ENCODE measurements at places on chromosomes 7 and 10.

DNA sequence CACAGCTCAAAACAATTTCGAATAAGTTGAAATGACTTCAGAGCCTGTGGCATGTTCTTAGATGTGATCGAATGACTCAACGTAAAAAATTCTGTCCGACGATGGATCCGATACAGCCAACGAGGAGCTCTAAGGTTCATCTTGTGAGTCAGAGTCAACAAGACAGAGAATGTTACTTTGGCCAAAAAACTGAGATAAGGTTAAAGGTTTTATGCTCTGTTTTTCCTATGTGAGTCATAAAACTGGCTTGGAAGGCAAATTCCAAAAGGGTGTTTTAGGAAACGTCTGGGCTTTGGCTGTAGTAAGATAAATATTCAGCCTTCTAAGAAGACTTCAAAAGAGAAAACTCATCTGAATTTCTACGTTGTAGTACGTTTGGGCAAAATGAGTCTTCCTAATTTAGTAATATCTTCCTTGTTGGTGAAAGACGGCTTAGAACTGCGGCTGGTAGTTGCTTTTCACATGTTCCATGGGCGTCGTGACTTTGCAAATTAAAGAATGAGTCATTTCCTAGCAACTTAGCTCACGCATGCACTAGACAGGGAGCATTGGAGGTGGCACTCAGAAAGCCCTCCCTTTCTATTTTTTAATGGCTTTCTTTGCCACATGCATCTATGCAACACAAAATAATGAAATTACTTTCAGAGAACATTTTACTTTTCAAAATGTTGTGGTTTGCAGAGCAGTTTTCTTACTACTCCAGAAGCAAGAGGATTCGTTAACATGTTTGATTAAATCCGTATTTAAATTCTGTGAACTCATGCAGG is 28.2 kb downstream of the PFKP start:
- no peak overlapping the region for H3K4me3 ChIP-seq
- peaks cover 6% of the 10 kb centered on the region for H3K4me1 ChIP-seq
- peak overlapping the region; percentile 54 for H3K27ac ChIP-seq
- peak; percentile 40 for DNase-seq
- H3K36me3 ChIP-seq = no peaks in the 10 kb centered on the region

GRCh38 chr10:85995791-85996190 is 370.8 kb downstream of the GRID1 start:
- no peak for DNase-seq
- H3K27me3 ChIP-seq = no peaks in the 10 kb centered on the region
- H3K4me1 ChIP-seq = no peaks in the 10 kb centered on the region
- no peaks in the 10 kb centered on the region for H3K36me3 ChIP-seq
- H3K4me3 ChIP-seq = no peak overlapping the region

GRCh38 chr10:50586740-50587088 is 37.0 kb downstream of the SGMS1 start:
- DNase-seq = no peak
- no peak overlapping the region for H3K4me3 ChIP-seq
- no peaks in the 10 kb centered on the region for H3K4me1 ChIP-seq
- H3K36me3 ChIP-seq = no peaks in the 10 kb centered on the region

GRCh38 chr10:75969031-75969430 is 537.6 kb downstream of the LRMDA start:
- peaks cover 3% of the 10 kb centered on the region for H3K4me1 ChIP-seq
- no peak overlapping the region for H3K27ac ChIP-seq
- H3K36me3 ChIP-seq = no peaks in the 10 kb centered on the region

- H3K4me1 ChIP-seq = no peaks in the 10 kb centered on the region
- DNase-seq = no peak
- no peaks in the 10 kb centered on the region for H3K36me3 ChIP-seq
- H3K27ac ChIP-seq = no peak overlapping the region
- no peaks in the 10 kb centered on the region for H3K27me3 ChIP-seq
Measured at GRCh38 chr7:129970816-129971215, 18.1 kb upstream of the UBE2H start.

DNA sequence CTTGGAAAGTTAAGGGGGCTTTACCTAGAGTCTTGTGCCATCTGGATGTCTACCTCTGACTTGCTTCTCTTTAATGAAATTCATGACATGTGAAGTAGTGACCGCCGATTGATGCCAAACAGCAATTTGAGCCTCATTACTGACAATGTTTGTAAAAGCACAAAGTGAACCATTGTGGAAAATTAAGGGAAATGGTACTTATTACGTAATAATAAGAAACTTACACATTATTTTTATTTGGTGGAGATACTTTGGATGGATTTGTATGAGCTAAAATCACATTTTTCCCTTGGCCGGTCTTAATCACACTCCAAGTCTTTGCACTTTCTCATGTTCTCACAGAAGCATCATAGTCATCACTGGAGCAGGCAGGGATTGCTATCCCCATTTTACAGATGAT is 265.1 kb upstream of the KLF6 start:
- no peak overlapping the region for H3K4me3 ChIP-seq
- peaks cover 7% of the 10 kb centered on the region for H3K4me1 ChIP-seq
- H3K36me3 ChIP-seq = no peaks in the 10 kb centered on the region
- H3K27ac ChIP-seq = no peak overlapping the region
- H3K27me3 ChIP-seq = no peaks in the 10 kb centered on the region

- no peaks in the 10 kb centered on the region for H3K27me3 ChIP-seq
- no peak for DNase-seq
- H3K36me3 ChIP-seq = no peaks in the 10 kb centered on the region
- no peak overlapping the region for H3K27ac ChIP-seq
- no peaks in the 10 kb centered on the region for H3K4me1 ChIP-seq
- no peak overlapping the region for H3K4me3 ChIP-seq
Measured at GRCh38 chr10:94043431-94043990, 49.8 kb downstream of the PLCE1 start.

GRCh38 chr7:134532180-134532953 is 5.0 kb downstream of the AKR1B10 start:
- no peaks in the 10 kb centered on the region for H3K27me3 ChIP-seq
- peaks cover 3% of the 10 kb centered on the region for H3K4me1 ChIP-seq
- no peaks in the 10 kb centered on the region for H3K36me3 ChIP-seq
- no peak overlapping the region for H3K27ac ChIP-seq
- no peak overlapping the region for H3K4me3 ChIP-seq

GRCh38 chr10:75353183-75353582 is 48.4 kb downstream of the ZNF503 start:
- no peak overlapping the region for H3K4me3 ChIP-seq
- no peaks in the 10 kb centered on the region for H3K36me3 ChIP-seq
- no peaks in the 10 kb centered on the region for H3K27me3 ChIP-seq
- H3K27ac ChIP-seq = no peak overlapping the region
- H3K4me1 ChIP-seq = peaks cover 5% of the 10 kb centered on the region
- peak; percentile 22 for DNase-seq

DNA sequence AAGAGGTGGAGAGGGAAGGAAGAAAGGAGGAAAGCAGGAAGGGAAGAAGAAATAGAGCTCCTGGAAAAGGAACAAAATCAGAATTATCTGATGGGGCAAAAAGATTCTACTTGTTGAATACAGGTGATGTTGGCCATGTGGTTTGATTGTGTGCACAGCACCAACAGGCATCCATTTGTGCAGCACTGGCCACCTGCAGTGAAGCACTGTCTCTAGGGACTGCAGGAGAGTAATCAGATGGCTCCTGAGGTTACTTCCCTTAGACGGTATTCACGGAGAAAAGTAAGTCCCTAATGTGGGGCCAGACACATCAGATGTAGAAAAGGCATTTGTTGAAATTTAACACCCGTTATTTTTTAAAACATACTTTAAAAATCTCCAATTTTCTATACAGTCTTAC is 135.3 kb upstream of the VIPR2 start:
- no peak overlapping the region for H3K27ac ChIP-seq
- H3K36me3 ChIP-seq = no peaks in the 10 kb centered on the region
- no peaks in the 10 kb centered on the region for H3K4me1 ChIP-seq
- no peak overlapping the region for H3K4me3 ChIP-seq
- DNase-seq = no peak

GRCh38 chr7:155916926-155917655 is 104.8 kb upstream of the SHH start:
- H3K36me3 ChIP-seq = no peaks in the 10 kb centered on the region
- H3K4me3 ChIP-seq = no peak overlapping the region
- no peaks in the 10 kb centered on the region for H3K27me3 ChIP-seq
- no peaks in the 10 kb centered on the region for H3K4me1 ChIP-seq
- DNase-seq = no peak

DNA sequence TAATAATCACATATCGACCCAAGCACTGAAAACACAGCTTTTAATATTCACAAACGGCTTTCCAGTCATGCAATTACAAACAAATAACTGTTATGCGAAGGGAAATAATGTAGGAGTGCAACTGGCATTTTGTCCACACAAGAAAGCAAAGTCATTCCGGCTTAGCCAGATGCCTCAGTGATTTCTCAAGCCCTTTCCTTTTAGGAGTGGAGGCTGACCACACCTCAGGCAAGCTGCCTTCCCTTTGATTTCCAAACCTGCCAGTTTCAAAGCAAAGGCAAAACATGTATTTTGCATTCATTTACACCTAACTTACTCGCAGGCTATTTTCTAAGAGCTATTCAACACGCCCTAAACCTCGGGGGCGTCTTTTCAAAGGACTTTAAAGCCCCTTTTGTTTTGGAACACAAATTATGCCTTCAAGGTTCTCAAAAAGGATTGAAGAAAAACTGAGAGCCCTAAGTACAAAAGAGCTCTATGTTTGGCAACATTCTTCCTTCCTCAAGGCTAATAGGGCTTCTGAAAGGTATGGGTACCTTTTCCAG is 109.6 kb downstream of the CPXM2 start:
- H3K27me3 ChIP-seq = no peaks in the 10 kb centered on the region
- H3K36me3 ChIP-seq = no peaks in the 10 kb centered on the region
- H3K4me3 ChIP-seq = no peak overlapping the region
- H3K27ac ChIP-seq = no peak overlapping the region
- DNase-seq = no peak

DNA sequence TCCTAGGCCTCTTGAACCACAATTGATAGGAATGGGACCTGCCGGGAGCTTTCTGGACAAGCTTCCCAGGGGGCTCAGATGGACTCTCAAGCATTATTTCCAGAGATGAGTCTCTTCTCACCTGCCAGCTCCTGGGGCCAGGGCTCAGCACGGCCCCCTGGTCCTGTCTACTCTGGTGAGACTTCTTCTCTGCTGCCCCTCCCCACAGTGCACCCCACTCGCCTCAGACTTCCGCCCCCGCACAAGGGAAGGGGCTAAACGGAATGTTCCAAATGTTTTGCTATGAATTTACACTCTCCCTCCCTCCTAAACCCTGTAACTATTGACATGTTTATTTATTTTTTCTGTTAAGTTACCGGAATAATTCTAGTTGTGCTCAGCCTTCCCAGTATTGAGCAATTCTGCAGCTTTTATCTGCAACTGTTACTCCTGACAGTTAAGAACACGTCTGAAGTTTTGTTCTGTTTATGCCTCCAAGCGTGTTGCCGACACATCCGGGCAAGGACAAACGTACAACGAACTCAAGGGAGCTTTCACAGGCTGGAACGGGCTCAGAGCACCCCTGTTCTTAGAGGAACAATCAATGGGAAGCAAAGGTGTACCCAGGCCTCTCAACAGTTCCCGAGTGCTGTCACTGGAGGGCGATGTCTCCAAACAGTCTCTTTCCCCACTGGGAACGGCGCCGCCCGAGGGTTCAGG is 55.2 kb downstream of the FHIP2A start:
- DNase-seq = peak; percentile 76
- H3K36me3 ChIP-seq = no peaks in the 10 kb centered on the region
- no peaks in the 10 kb centered on the region for H3K27me3 ChIP-seq
- no peak overlapping the region for H3K4me3 ChIP-seq

DNA sequence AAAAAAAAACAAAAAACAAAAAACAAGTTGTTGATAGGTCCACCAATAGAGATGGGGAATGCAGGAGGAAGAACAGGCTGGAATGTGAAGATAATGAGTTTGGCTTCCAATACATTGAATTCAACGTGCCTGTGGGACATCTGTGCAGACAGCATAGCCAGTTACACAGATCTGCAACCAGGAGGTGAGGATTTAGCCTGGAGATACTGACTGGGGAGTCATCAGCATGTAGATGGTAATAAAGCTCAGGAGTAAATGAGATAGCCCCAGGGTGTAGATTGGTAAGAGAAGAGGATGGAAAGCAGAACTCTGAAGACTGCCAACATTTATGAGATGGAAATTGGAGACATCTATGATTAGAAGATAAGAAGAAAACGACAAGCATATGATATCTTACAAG is 4.7 kb upstream of the TRIM8 start:
- no peak for DNase-seq
- H3K36me3 ChIP-seq = no peaks in the 10 kb centered on the region
- H3K27ac ChIP-seq = no peak overlapping the region

GRCh38 chr7:96887426-96887825 is 117.9 kb upstream of the DLX6 start:
- no peaks in the 10 kb centered on the region for H3K4me1 ChIP-seq
- no peak for DNase-seq
- no peak overlapping the region for H3K4me3 ChIP-seq
- H3K27me3 ChIP-seq = no peaks in the 10 kb centered on the region
- no peak overlapping the region for H3K27ac ChIP-seq
- H3K36me3 ChIP-seq = no peaks in the 10 kb centered on the region

- H3K27ac ChIP-seq = no peak overlapping the region
- H3K4me1 ChIP-seq = peaks cover 2% of the 10 kb centered on the region
- no peaks in the 10 kb centered on the region for H3K27me3 ChIP-seq
- H3K4me3 ChIP-seq = no peak overlapping the region
- no peak for DNase-seq
- H3K36me3 ChIP-seq = no peaks in the 10 kb centered on the region
Measured at GRCh38 chr7:129193892-129194291, 5.5 kb downstream of the SMO start.

- no peak overlapping the region for H3K27ac ChIP-seq
- no peaks in the 10 kb centered on the region for H3K36me3 ChIP-seq
- DNase-seq = no peak
Measured at GRCh38 chr7:13560441-13560840, 429.0 kb downstream of the ETV1 start.

GRCh38 chr7:35828817-35829216 is 28.0 kb downstream of the SEPTIN7 start:
- H3K27me3 ChIP-seq = no peaks in the 10 kb centered on the region
- no peaks in the 10 kb centered on the region for H3K36me3 ChIP-seq
- peaks cover 4% of the 10 kb centered on the region for H3K4me1 ChIP-seq
- no peak overlapping the region for H3K27ac ChIP-seq
- DNase-seq = no peak

DNA sequence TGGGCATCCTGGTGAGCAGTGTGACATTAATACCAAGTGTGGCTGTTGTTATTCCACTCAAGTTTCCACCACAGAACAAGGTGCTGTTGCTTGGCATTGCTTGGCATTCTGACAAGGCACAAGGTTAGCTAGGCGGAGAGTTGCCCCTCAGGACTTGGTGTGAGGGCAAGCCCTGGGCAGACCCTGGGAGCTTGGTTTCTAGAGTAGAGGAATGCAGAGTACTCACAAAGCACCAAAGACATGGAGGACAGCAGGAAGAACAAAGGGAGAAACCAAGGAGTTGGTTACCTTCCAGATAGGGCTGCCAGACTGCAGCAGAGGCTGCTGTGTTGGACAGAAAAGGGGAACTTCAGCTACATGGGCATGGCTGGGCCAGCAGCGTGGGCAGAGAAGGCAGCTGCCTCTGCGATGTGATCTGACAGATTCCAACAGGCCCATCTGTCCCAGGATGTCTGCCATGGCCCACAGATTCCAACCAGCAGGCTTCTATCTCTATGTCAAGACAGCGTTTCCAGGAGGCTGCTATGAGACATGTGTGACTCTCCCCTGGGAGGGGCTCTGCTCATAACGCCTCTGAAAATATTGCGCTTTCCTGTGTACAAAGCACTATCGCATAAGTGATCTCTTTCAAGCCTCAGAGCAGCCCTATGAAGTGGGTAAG is 1.8 kb downstream of the GOLGA7B start:
- no peaks in the 10 kb centered on the region for H3K4me1 ChIP-seq
- no peaks in the 10 kb centered on the region for H3K36me3 ChIP-seq
- no peaks in the 10 kb centered on the region for H3K27me3 ChIP-seq
- no peak for DNase-seq
- H3K27ac ChIP-seq = no peak overlapping the region
- no peak overlapping the region for H3K4me3 ChIP-seq
